ENCODE measurements at places on chromosomes 7 and 10.
A peak's percentile ranks its signal among the peaks of the same experiment; 100 is the strongest.

GRCh38 chr10:93437946-93438612 lies 44.1 kb downstream of the MYOF start:
- no peak for DNase-seq

DNA sequence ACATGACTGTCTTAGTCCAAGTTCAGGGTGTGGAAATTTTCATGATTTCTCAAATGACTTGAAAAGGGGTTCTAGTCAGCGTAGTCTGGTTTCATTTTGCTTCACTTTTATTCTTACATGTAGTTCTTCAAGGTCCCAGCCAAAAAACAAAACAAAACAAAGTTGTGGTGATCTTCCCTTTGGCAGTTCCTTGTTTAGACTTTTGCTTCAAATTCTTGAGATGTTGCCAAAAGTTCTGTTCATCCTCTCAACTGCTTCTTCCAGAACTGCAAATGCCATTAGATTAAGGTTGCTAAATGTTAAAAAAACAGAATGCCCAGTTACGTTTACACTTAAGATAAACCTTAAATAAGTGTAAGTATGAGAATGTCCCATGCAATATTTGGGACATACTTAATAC lies 370.8 kb upstream of the LRRTM3 start:
- DNase-seq: no peak

- no peak for DNase-seq
Measured at GRCh38 chr7:96093435-96093834, 228.5 kb downstream of the SLC25A13 start.

DNA sequence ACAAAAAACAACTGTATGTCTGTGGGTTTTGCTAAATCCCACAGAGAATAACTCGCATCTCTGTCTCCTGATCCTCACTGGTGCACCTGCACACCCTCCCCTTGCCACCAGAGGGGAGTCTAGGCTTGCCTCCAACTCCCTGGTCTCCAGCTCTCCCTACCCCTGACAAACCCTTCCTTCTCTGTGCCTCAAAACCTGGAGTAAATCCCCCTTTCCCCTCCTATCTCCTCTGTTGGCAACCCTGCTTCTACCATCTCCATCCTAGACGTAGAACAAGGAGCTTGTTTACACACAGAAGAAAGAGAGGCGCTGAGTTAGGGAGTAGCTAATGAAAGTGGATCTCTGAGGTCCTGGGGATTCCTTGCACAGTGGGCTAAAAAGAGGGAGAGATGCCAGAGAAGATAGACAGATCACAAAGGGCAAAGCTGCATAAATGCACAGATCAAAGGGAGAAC lies 6.0 kb downstream of the MBLAC1 start:
- DNase-seq: no peak

GRCh38 chr10:9294132-9294663 lies 1239.7 kb downstream of the GATA3 start:
- DNase-seq: no peak

DNA sequence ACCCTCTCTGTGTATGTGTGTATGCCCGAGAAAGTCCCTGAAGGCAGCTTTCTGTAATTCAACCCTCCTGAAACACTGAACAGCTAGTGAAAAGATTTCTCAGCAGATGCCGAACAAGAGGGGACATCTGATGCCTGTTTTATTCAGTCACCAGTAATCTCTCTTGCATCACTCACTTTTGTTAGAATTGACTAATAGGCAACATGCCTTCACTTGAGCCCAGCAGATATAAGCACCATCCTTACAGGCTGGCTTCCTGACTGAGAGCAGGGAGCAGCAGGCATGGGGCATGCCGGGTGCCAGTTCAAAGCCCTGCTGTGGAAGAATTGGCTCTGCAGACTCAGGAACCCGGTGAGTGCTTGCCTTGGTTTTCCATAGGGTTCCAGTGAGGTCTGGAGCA lies at the start of gene ABCA13:
Gene ABCA13 (plus strand): TSS at position 257 of the 400 bp plus-strand sequence. CDS start 26 bp downstream, at position 283.
- no peak for DNase-seq

DNA sequence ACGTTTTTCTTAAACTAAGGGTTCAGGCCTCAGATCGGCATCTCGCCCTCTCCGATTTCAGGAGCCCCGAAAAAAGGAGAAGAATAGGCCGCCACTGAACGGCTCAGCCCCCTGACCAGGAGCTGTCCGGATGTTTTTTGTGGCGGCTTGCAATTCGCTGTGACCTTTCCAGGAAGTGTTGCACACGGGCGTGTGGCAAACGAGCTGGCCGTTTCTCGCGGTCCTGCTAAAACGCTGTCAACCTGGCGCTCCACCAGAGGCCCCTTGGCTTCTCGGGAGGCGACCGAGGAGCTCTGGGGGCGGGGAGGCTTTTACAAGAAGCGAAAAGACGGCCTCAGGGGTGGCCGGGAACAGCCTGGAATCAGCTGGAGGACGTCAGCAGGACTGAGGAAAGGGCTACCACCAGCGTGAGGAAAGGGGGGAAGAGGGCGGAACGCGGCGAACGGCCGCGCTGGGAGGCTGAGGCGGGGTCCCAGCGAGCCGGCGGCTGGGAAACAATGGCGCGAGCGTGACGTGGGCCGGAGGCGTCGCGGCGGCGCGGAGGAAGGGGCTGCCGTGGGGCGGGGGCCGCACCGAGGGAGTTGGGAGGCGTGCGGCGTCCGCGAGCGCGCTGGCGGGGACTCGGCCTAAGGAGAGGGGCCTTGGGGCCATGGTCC lies 493 bp downstream of the NT5C2 start:
- peak; percentile 55 for DNase-seq

DNA sequence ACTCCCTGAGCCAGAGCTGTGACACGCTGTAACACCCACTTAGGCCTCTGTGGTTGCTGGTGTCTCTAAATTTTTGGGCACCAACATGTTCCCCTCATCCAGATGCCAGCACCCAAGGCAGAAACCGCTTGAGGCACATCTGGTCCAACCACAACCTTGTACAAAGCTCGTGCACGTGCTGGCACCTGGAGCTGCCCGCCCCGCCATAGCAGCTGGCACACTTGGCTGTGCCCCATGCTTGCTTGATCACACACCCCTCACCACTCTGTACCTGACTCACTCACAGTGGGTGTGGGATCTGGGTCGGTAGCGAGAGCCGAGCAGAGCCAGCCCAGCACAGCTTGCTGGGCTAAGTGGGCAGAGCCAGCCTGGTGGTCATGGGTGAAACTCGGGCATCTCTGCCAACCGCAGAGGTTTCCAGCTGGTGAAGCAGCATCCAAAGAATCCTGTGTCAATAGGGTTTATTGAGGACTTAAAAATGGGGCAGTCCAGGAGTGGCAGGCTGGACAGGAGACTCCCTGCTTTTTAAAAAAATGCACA lies 1210.4 kb downstream of the TYW1 start:
- DNase-seq: no peak

DNA sequence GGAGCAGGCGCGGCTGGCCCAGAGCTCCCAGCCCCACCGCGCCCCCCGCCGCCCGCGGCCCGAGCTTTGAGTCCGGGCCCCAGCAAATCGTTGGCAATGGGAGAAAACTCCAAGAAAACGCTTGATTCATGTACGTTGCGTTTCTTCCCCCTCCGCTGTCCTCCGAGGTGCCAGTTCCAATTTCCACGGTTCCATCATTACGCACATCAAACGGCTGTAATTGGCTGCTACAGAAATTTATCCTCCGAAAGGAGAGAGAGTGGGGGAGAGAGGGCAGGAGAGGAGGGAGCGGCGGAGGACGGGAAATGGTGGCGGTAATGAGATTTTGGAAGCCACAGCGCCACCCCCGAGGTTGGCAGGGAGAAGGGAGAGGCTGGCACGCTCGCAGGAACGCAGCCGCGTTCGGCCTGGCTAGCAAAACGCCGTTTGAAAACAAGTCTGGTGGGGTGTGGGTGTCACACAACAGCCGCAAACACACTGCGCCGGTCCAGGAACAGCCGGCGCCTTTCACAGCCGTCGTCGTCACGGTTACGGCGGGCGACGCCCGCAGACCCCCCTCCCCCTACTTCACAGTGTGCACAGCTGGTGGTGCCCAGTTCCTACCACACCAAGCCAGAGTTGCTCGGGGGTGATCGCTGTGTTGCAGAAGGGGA lies 57.5 kb downstream of the UNCX start:
- DNase-seq: peak; percentile 2

DNA sequence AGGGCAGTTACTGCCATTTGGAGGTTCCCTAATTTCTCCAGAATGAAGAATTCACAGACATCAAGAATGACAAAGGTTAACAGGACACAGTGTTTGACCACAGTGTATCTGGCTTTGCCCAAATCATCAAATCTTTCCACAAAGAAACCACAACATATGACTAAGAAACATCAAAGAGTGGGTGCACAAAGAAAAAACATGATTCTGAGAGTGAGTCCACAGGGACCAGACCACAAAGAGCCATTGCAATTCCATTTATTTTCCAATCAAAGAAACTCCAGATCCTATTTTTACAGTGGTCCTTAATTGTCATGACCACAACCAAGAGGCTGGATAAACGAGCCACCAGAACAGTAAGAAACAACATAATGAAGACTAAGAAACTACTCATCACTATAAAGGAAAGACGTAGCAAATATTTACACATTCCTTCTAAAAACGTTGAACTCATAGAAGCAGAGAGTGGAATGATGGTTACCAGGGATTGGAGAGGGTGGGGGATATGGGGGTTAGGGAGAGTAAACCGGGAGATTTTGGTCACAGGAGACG lies 286.5 kb downstream of the DOCK4 start:
- no peak for DNase-seq

DNA sequence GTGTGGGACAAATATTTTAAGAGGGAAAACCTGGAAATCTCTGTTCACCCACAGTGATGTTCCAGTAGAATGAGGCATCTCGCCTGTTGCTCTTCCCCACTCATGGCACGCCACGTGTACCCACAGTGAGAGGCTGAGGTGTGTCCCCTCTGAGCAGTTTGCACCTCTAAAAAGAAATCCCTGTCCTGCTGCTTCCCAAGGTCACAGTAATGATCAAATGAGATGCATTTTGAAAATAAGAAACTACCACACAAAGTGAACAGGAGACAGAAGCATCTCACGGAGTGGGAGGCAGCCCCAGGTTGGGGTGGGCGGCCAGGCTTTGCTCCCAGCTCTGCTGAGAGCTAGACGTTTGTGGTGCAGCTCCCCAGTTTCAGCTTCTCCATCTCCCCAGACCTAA lies 12.4 kb upstream of the ZNF777 start:
- no peak for DNase-seq

DNA sequence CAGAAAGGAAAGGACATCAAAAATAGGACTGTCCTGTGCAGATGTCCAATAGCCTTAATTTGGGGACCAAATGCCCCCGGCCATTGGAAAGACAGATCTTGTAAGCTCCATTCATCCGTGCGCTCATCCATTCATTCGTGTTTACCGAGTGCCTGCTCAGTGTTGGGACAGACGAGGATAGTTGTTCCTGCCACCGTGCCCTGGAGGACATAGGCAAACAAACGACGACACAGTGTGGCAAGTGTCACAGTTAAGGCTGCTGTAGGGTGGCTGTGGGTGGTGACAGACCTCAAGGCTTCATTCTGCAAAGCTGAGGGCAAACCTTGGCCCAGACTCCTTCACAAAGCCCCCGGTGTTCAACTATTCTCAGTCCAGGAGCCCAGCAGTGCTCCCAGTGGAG lies 27.6 kb downstream of the MKI67 start:
- no peak for DNase-seq

GRCh38 chr7:48551652-48552051 lies 372.7 kb upstream of the CDC14C start:
- DNase-seq: no peak

GRCh38 chr7:31758755-31759154 lies 71.7 kb downstream of the PPP1R17 start:
- DNase-seq: no peak

- DNase-seq: no peak
Measured at GRCh38 chr10:71975087-71975870, 11.1 kb downstream of the CHST3 start.

DNA sequence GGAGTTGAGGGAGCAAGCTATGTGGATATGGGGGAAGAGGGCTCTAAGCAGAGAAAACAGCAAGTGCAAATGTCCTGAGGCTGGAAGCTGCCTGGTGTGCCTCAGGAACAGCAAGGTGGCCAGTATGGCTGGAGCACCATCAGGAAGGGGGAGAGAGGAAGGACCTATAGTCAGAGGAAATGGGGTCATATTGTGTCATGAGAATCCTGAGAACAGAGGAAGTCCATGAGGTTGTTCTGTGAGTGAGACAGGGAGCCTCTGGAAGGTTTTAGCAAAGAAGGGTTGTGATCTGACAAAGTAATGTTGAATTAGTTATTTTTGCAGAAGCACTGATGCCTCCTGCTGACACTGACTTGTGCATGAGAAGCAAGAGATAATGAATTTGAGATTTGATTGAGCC lies 204.3 kb downstream of the PTEN start:
- no peak for DNase-seq

- DNase-seq: no peak
Measured at GRCh38 chr10:51272555-51272954, 198.3 kb downstream of the PRKG1 start.

DNA sequence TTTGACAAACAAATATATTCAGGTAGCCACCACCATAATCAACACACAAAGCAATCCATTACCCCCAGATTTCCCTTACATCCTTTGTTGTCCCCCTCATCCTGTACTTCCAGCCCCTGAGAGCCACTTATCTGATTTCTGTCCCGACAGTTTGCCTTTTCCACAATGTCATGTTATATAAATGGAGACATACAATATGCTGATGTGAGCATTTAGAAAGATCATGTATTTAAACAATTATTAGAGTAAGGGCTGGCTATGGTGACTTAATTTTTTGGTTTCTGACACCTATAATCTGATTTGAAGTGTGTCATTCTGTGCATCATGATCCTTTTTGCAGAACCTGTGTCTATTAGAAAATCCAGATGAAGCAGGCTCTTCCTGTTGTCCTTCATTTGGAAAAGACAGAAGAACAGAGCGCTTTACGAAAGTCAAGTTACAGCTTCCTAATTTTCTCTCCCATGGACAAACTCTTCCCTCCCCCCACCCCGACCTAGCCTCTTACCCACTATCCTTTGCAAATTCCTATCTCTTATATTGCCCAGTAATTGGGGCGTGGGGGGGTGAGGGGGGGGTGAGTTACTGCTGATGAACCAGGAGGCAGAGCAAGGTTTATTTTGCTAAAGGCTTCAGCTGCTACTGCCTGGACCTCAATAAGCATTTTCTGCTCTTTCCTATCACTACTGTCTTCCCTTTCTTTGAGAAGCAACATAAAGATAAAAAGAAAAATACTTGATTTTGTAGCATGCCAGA lies 252.4 kb upstream of the C7orf33 start:
- DNase-seq: no peak

DNA sequence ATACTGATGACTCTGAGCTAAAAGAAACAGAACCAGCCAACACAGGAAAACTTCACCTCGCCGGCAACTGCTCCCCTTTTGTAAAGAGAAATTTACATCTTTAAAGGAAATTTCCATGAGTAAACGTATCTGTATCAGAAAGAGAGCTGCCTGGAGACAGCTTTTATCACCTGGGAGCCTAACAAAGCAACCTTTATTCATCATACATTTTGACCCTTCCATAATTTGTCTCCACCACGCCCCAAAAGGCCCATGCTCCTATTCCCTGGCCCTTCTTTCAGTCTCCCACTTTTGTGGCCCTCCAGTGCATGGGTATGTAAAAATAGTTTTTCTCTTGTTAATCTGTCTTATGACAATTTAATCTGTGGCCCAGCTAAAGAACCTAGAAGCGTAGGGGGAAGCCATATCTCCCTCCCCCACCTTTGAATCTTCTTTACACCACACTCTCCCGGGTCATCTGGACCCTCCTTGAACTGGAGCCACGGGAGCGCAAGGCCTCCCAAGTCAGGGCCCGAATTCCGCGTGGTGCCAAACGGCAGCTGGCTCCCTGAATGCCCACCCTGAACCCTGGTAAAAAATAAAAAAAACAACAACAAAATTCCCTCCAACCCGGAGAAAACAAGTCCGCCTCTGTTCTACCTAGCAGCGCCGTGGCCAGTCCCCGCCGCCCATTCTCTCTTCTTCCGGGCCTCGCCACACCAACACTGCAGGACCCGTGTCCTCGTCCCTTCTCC lies 15.4 kb upstream of the FKBP9 start:
- DNase-seq: no peak

- no peak for DNase-seq
Measured at GRCh38 chr10:8051109-8051821, 3.2 kb upstream of the GATA3 start.
